ENCODE measurements at places on chromosomes 2 and 18. TPM values are rescaled to one million over a fixed set of nuclear protein-coding genes. Genes with fewer than 3 reads are reported as not detected.

Gene SCTR
- not detected for total RNA-seq

Gene LGALSL
- total RNA-seq: 10.5 TPM

Gene ITPRIPL1
- total RNA-seq: not detected

Gene OSBPL6
- 5.7 TPM for total RNA-seq

Gene SIX3
- 0.32 TPM for total RNA-seq

Gene SRD5A2
- not detected for total RNA-seq

Gene TLX2
- 0.30 TPM for total RNA-seq

Gene KIAA2012
- total RNA-seq: not detected

Gene XIRP2
- total RNA-seq: not detected

Gene C2orf76
- 11.2 TPM for total RNA-seq

Gene COLEC12
- not detected for total RNA-seq

Gene C2orf80
- not detected for total RNA-seq

Gene SERPINB12
- total RNA-seq: not detected

Gene ALPG
- total RNA-seq: 0.22 TPM

Gene CBLN2
- 0.07 TPM for total RNA-seq

Gene MRO
- total RNA-seq: 0.18 TPM

Gene GALR1
- not detected for total RNA-seq

Gene RRM2
- 280 TPM for total RNA-seq

Gene UGT1A4
- total RNA-seq: 0.05 TPM

Gene SPDYA
- total RNA-seq: 0.14 TPM

Gene FAP
- not detected for total RNA-seq

Gene ABCA12
- 0.39 TPM for total RNA-seq

Gene ARHGAP28
- 0.05 TPM for total RNA-seq

Measured in A549 treated with RU486 at 1 μM for 4 hours (cell line).